ENCODE measurements at places on chromosomes 3 and 15. TPM values are rescaled to one million over a fixed set of nuclear protein-coding genes. Genes with fewer than 3 reads are reported as not detected.

- no peak for DNase-seq
- peaks cover 45% of the 10 kb centered on the region for H3K36me3 ChIP-seq
- peaks cover 4% of the 10 kb centered on the region for H3K4me1 ChIP-seq
- H3K4me3 ChIP-seq, result no peak overlapping the region
These were observed 27.0 kb downstream of the HMCES start for GRCh38 chr3:129305592-129306091.

GRCh38 chr15:42608110-42608531 is 32.7 kb downstream of the STARD9 start:
- H3K27ac ChIP-seq, result no peak overlapping the region
- H3K36me3 ChIP-seq, result no peaks in the 10 kb centered on the region
- H3K27me3 ChIP-seq, result no peaks in the 10 kb centered on the region
- DNase-seq, result no peak
- no peak overlapping the region for H3K4me3 ChIP-seq

DNA sequence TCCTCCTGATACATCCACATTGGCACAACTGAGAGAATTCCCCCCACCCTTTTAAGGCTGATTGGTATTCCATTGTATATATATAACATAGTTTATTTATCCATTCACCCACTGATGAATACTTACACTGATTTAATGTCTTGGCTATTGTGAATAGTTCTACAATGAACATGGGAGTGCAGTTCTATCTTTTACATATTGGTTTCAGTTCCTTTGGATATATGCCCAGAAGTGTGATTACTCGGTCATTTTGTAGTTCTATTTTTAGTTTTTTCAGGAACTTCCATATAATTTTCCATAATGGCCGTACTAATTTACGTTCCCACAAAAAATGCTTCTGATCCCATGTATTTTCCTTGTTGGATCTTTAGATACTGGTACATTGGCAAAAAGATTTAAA is 135.3 kb downstream of the FMN1 start:
- no peak overlapping the region for H3K27ac ChIP-seq
- no peak for DNase-seq
- H3K36me3 ChIP-seq, result no peaks in the 10 kb centered on the region
- no peaks in the 10 kb centered on the region for H3K4me1 ChIP-seq

DNA sequence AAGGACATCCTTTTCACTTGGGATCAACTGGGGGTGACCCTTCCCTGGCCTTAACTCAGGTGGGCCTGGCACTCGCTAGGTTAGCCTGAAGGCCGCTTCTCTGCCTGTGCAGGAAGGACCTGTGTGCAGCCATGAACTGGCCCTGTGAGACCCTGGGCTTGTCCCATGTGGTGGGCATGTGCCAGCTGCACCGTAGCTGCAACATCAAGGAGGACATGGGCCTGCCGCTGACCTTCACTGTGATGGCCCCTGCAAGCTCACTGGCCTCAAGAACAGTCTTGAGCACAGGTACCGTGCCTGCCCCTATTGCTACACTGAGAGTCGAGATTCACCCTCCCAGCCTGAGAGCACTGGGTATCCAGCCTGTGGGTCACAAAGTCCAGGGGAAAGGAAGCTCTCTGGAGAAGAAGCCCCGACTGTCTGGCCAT is 43.0 kb downstream of the SAXO2 start:
- no peak overlapping the region for H3K4me3 ChIP-seq
- DNase-seq, result no peak
- peaks cover 9% of the 10 kb centered on the region for H3K4me1 ChIP-seq
- no peak overlapping the region for H3K27ac ChIP-seq
- H3K27me3 ChIP-seq, result peaks cover 5% of the 10 kb centered on the region
- no peaks in the 10 kb centered on the region for H3K36me3 ChIP-seq

- H3K27ac ChIP-seq, result no peak overlapping the region
- peaks cover 6% of the 10 kb centered on the region for H3K4me1 ChIP-seq
- peak; percentile 36 for DNase-seq
- peaks cover 19% of the 10 kb centered on the region for H3K27me3 ChIP-seq
- H3K36me3 ChIP-seq, result no peaks in the 10 kb centered on the region
These were observed 109.6 kb upstream of the TOPAZ1 start for GRCh38 chr3:44132061-44132460.

GRCh38 chr15:75450307-75451201 is 936 bp downstream of the SIN3A start:
- peaks cover 40% of the 10 kb centered on the region for H3K36me3 ChIP-seq
- H3K27me3 ChIP-seq, result no peaks in the 10 kb centered on the region
- peak overlapping the region; percentile 85 for H3K27ac ChIP-seq
- H3K4me1 ChIP-seq, result peaks cover 22% of the 10 kb centered on the region

- peaks cover 6% of the 10 kb centered on the region for H3K4me1 ChIP-seq
- no peak overlapping the region for H3K27ac ChIP-seq
These were observed 19.0 kb upstream of the LRRC58 start for GRCh38 chr3:120368172-120368571.

DNA sequence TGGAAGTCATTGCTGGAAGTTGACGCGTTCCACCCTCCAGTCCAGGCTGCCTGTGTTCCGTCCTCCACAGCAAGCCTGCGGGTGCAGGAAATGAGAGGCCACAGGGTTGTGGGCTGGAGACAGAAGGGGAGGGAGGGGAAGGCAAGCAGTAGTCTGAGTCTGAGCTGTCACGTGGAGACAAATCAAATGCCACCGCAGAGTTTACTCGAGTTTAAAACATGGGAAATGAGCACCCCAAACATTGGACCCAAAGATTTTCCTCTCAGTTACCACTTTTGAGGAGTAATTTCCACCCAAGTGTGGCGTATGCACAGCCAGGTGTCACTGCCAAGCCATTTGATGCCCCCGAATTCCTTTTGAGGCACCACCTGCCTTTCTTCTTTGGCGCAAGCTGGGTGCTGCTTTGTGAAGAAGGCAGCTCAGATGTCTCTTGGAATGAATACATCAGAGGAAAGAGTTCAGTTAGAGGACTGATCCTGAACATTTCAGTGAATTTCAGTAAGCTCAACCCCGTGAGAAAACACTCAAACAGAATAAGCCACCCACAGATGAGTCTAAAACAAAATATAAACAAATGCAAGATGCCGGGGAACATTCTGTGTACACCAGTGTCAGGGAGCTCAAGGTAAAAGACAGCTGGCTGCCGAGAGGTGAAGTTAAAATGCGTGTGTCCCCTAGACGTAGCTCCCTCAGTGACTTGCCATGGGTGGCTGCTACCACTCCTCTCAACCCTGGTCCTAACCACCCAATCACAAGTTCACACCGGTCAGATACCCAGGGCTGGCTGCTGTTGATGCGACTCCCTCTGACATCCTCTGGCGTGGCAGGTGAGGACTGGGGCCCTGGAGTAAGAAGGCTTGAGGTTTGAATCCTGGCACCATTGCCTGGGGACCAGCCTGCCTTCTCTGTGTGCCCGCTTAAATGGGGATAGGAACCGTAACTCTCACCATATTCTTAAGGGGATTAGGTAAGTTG is 203.8 kb downstream of the UACA start:
- no peaks in the 10 kb centered on the region for H3K27me3 ChIP-seq
- H3K27ac ChIP-seq, result no peak overlapping the region
- H3K4me3 ChIP-seq, result no peak overlapping the region
- no peaks in the 10 kb centered on the region for H3K36me3 ChIP-seq
- DNase-seq, result no peak

- peak overlapping the region; percentile 87 for H3K27ac ChIP-seq
- no peaks in the 10 kb centered on the region for H3K27me3 ChIP-seq
- H3K36me3 ChIP-seq, result peaks cover 11% of the 10 kb centered on the region
- DNase-seq, result peak; percentile 81
- peak overlapping the region; percentile 88 for H3K4me3 ChIP-seq
- H3K4me1 ChIP-seq, result peaks cover 25% of the 10 kb centered on the region
These were observed 21.8 kb upstream of the NFKBIZ start for GRCh38 chr3:101827211-101828174.

- peaks cover 16% of the 10 kb centered on the region for H3K4me1 ChIP-seq
- H3K36me3 ChIP-seq, result no peaks in the 10 kb centered on the region
- DNase-seq, result peak; percentile 79
- no peak overlapping the region for H3K4me3 ChIP-seq
These were observed 110.8 kb downstream of the GREM1 start for GRCh38 chr15:32828507-32829186.

GRCh38 chr3:180974286-180974685 is 15.2 kb downstream of the DNAJC19 start:
- peaks cover 64% of the 10 kb centered on the region for H3K36me3 ChIP-seq
- no peak for DNase-seq

DNA sequence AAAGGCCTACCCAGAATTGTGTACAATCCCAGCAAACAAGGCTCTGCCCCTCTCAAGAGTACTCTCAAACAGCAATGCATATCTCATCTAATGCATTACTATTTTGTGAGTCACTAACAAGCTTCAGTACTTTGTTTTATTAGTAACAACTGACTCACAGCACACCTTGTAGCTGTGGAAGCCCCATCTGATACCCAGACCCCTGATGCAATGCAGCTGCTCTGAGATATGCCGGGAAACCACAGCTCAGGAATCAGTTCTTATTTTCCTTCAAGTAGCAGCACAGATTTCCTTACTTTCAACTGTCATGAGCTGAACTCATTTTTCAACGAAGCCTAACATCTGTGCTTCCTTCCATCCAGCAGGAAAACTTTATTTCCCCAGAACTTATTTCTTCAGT is 37.8 kb downstream of the CCNL1 start:
- peak overlapping the region; percentile 82 for H3K27ac ChIP-seq
- no peak overlapping the region for H3K4me3 ChIP-seq
- peak; percentile 80 for DNase-seq
- H3K4me1 ChIP-seq, result peaks cover 31% of the 10 kb centered on the region
- H3K36me3 ChIP-seq, result no peaks in the 10 kb centered on the region

- H3K27me3 ChIP-seq, result no peaks in the 10 kb centered on the region
- peak overlapping the region; percentile 20 for H3K27ac ChIP-seq
- no peak overlapping the region for H3K4me3 ChIP-seq
- peaks cover 29% of the 10 kb centered on the region for H3K4me1 ChIP-seq
- peaks cover 16% of the 10 kb centered on the region for H3K36me3 ChIP-seq
These were observed 92.5 kb downstream of the LARS2 start for GRCh38 chr3:45480871-45481270.

GRCh38 chr3:187064210-187065115 is 74.8 kb downstream of the RPL39L start:
- peaks cover 43% of the 10 kb centered on the region for H3K4me1 ChIP-seq
- H3K36me3 ChIP-seq, result no peaks in the 10 kb centered on the region
- no peaks in the 10 kb centered on the region for H3K27me3 ChIP-seq
- peak overlapping the region; percentile 92 for H3K27ac ChIP-seq
- H3K4me3 ChIP-seq, result peak overlapping the region; percentile 45

GRCh38 chr3:98525494-98525893 is 2.8 kb upstream of the CLDND1 start:
- peaks cover 6% of the 10 kb centered on the region for H3K4me1 ChIP-seq
- H3K27me3 ChIP-seq, result no peaks in the 10 kb centered on the region
- no peak overlapping the region for H3K27ac ChIP-seq
- no peak for DNase-seq
- peaks cover 9% of the 10 kb centered on the region for H3K36me3 ChIP-seq
- no peak overlapping the region for H3K4me3 ChIP-seq

GRCh38 chr3:46393554-46394434 is 13.1 kb downstream of the CCR5AS start:
- H3K27me3 ChIP-seq, result no peaks in the 10 kb centered on the region
- no peak overlapping the region for H3K4me3 ChIP-seq
- no peak overlapping the region for H3K27ac ChIP-seq
- peaks cover 6% of the 10 kb centered on the region for H3K36me3 ChIP-seq
- peaks cover 17% of the 10 kb centered on the region for H3K4me1 ChIP-seq

ADGRG7 gene
- total RNA-seq, result not detected

GPR62 gene
- total RNA-seq, result not detected

ZKSCAN7 gene
- not detected for total RNA-seq

KIF15 gene
- total RNA-seq, result 5.6 TPM

GOLGA8G gene
- total RNA-seq, result 0.09 TPM
